ENCODE measurements at places on chromosomes 11 and 22.

DNA sequence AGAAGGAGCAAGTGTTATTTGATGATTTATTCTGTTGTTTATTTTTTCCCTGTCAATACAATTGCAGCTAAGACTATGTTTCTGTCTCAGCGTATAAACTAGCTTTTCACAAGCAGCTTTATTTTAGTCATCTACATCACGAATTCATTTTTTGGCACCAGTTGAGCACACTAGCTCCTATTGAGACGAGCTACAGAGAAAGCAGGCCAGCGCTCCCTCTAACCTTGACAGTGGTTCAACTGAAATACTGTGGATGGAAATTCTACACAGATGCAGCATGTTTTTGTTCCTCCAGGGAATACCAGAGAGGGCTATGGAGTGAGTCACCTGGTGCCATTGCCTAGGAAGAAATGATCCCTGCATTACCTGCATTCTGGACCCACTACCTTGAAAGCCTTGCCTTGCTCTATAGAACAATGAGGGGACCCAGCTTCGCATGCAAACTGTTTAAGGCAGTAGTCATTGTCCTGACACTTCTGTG lies 108.2 kb upstream of the ARHGAP42 start:
- DNase-seq: no peak

DNA sequence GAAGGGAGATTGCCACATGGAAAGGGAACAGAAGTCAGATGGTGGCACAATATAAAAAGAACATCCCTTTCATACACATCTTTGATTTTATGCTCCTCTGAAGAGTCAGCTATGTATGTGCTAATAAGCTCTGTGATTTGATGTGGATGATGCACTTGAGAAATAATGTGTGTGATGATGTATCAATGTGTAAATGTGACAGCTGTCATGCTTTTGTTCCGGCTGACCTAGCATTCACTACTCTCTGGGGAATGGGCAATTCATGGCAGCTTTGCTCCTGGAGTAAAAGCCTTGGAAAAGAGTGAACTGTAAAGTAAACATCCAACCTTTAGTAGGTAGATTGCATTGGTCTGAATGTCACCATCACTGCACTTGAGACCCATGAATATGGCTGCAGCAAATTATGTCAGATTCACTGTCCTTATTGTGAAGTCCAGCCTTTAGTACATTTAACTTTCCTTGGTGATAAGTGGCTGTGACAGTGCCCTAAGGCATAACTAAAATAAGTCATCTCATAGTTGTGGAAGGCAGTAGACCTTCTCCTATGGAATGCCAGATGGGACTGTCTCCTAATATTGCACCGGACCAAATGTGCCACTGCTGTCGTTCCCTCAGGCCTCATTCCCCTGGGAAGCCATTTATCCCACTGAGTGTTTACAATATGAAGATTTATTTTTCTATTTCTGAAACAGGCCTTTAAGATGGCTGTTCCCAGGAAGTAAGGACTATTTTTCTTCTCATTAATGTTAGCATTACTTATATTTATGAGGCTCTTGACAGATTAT lies 178.2 kb upstream of the CCDC90B start:
- no peak for DNase-seq

DNA sequence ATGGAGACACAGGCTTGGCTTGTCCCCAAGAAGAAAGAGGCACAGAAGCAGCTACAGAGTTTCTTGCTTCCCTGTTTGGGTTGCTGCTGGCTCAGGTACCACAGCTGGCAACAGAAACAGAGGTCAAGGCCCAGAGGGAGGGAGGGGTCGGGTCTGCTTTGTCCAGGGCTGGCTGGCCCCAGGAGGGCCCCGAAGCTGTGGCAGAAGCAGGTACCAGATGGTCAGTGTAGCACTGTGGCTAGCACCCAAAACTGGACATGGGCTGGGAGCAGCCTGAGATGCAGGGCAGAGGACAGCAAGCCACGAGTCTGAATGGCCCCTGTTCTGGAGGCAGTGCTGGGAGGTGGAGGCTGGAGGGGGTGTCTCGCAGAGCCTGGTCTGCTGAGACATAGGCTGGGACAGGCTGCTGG lies 52.3 kb upstream of the CCDC188 start:
- DNase-seq: no peak

- no peak for DNase-seq
These were observed 723 bp upstream of the SCUBE1 start for GRCh38 chr22:43343670-43344519.

- no peak for DNase-seq
These were observed 228.2 kb downstream of the GRIK4 start for GRCh38 chr11:120739780-120740179.

GRCh38 chr11:116650052-116650451 lies 122.7 kb downstream of the BUD13 start:
- no peak for DNase-seq

GRCh38 chr11:96307776-96308140 lies 35.2 kb downstream of the MAML2 start:
- no peak for DNase-seq

DNA sequence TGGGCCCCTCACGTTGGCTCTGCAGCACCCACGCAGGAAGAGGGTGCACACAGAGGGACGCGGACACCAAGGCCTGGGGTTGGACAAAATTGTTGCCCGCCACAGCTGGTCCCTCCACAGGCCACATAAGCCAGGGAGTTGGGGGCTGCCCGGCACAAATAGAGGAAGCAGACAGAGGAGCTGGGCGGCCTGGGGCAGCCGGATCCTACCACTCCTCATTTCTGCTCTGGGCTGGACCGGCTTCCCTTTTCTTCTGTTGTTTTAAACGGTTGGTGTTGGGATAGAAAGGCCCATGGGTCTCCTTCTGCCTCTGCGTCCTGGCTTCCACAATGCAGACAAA lies 36.4 kb upstream of the LINC01488 start:
- no peak for DNase-seq

- DNase-seq: no peak
These were observed 79.5 kb downstream of the ST3GAL4 start for GRCh38 chr11:126434950-126435335.

- DNase-seq: no peak
These were observed 185.0 kb downstream of the NELL1 start for GRCh38 chr11:20854215-20854955.

Measured in NCI-H2081 treated with DMSO at 0.1 percent for 48 hours (cell line).